ENCODE measurements at places on chromosomes 2 and 18. TPM values are rescaled to one million over a fixed set of nuclear protein-coding genes. Genes with fewer than 3 reads are reported as not detected.

RAB17 gene
- 37.9 TPM for total RNA-seq

DIPK1C gene
- total RNA-seq: not detected

ST6GAL2 gene
- 0.93 TPM for total RNA-seq

AFF3 gene
- total RNA-seq: 42.0 TPM

PDE11A gene
- 0.34 TPM for total RNA-seq

ELOA2 gene
- not detected for total RNA-seq

GKN2 gene
- 181 TPM for total RNA-seq

REG3G gene
- not detected for total RNA-seq

CFC1 gene
- total RNA-seq: not detected

FBXO15 gene
- total RNA-seq: 1.1 TPM

DOK6 gene
- total RNA-seq: 2.9 TPM

DYSF gene
- 24.5 TPM for total RNA-seq

CNGA3 gene
- 0.10 TPM for total RNA-seq

KDM3A gene
- total RNA-seq: 39.3 TPM

IMP4 gene
- 52.3 TPM for total RNA-seq

ABCG8 gene
- not detected for total RNA-seq

DSC3 gene
- not detected for total RNA-seq

ZNF521 gene
- 16.6 TPM for total RNA-seq

SLC66A2 gene
- 44.8 TPM for total RNA-seq
